ENCODE measurements at places on chromosomes 5 and 9.

GRCh38 chr5:139399501-139400121 is 4.3 kb downstream of the SPATA24 start:
- no peak for DNase-seq

DNA sequence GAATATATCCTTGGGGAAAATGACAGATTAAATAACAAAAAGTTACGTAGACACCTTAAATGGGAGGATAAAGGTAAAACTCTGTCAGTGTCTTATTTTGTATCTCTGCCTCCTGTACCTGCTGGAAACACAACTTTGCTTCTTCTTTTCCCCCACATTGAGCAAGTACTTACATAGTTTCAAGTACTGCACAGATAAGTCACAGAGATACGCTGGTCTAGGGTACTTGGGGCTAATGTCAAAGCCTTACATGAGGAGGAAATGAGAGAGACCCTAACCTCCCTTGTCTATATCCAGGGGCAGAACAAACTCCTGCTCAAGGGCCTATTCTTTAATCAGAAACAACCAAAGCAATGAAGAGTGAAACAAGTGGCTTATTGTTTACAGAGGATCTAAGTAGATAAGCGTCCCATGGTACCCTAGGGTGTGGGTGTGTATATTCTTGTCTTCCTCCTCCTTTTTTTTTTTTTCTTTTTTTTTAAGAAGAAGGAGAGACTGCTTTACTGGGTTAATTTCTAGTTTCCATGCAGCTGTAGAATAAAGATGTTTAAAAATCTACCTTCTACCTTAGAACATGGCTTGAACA is 43.1 kb downstream of the ELL2 start:
- no peak for DNase-seq

GRCh38 chr9:86413971-86414880 is 60.0 kb upstream of the TUT7 start:
- DNase-seq: no peak

GRCh38 chr9:123922431-123922830 is 7.5 kb downstream of the DENND1A start:
- no peak for DNase-seq

DNA sequence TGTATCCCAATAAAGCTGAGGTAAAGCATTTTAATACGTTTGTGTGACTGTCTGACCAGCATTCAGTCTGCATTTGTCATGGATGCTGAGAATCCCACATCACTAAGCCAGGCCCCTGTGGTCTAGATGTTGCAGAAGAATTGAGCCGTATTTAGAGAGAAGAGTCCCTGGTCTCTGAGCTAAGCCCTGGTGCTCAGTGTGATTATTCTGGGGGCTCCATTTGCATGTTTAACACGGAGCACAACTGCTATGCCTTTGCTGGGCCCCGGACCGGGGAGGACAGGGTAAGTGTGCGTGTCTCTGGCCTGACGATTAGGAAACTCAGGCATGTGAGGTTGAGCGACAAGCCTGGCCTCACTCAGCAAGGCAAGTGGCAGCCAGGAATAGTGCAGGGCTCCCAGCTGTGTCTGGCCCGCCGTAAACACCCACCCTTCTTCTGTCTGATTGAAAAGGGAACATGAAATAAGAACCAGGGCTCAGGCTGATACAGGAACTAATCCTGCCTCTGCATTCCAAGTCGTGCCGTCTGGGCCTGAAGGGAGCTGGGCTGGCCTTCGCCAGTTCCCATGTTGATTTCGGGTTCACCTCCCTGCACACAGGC is 22.3 kb downstream of the FAM78A start:
- DNase-seq: no peak

- DNase-seq: no peak
Measured at GRCh38 chr5:131265311-131265803, 1.5 kb downstream of the CDC42SE2 start.

GRCh38 chr5:175879743-175880142 is 8.4 kb downstream of the CPLX2 start:
- DNase-seq: no peak

- DNase-seq: no peak
Measured at GRCh38 chr5:427415-428087, 15.4 kb upstream of the EXOC3 start.

GRCh38 chr9:38406476-38407186 is 14.1 kb downstream of the ALDH1B1 start:
- DNase-seq: no peak

DNA sequence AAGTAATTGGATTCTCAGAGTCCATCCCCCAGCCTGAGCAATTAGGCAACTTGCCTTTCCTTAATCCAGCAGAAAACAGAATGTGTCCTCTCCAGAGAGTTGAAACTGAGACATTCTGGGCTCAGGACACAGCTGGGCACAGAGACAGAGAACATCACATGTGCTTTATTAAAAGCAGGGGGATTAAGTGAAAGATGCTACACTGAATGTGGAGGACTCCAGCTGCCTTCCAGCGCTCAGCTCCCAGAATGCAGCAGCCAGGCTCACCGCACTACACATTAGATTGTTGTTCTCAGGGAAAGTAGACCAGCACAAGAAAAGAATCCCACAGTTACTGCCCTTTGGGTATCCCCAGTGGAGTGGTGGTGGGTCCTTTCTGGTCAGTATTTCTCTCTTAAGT is 141.6 kb upstream of the IL12B start:
- DNase-seq: no peak

Measured in D721Med (cell line).